GM20000 (cell line): ENCODE measurements at places on chromosomes 3 and 15.
A peak's percentile ranks its signal among the peaks of the same experiment; 100 is the strongest.

DNA sequence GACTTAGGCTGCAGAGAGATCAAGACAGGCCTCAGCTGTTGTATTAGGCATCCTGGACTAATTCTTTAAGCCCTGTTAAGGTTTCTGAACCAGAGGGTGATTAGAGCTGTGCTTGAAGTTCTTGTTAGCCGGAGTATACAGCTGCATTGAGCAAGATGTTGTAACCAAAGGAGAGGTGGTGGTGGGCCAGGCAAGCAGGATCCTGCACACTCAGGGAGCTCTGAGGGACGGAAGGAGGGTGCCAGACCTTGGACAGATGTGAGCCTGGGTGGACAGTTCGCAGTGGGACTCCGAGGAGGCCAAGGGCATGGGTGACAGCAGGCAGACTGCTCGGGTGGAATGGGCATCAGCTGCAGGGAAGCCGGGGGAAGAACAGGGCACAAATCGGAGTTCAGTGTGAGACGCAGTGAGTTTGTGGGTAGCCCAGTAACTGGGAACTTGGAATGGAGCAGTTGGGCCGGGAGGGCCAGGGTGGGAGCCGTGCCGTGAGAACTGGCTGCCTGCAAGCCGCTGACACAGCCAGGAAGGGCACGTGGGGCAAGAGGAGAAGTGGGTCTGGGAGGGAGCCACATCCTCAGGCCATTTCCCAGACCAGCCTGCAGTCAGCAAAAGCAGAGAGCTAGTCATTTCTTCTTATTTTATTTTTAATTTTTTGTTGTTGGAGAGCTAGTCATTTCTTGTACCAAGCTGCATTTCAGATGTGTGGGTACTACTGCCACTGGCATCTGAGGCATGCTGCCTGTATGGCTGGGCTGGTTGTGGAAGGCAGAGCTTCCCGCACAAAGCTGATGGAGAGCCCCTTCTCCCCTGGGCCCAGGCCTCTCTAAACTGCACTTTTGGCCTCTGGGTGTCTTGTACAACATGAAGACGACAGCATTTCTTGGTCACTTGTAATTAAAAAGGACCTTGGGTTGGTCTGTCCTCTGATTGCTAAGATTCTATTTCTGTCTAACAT lies 61.0 kb downstream of the PGPEP1L start:
- DNase-seq = no peak

DNA sequence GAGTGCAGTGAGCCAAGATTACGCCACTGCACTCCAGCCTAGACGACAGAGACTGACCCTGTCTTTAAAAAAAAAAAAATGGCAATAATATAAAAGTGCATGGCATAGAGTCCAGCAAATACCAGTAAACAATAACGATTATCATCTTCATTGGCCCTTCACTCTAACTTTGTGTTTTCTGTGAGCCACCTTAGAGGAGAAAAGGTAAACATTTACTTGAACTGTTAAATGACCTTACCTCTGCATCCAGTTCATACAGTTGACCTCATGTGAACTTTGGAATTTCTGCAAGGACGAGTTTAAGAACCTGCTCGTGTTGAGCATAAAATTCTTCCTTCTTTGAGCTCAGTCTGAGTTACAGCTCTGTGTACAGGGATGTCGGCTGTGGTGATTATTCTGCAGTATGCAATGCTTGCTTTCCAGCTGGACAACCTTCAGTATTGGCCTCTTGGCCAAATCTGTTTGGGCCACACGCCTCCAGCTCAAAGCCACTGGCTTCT lies 56.6 kb downstream of the RLBP1 start:
- DNase-seq = no peak

DNA sequence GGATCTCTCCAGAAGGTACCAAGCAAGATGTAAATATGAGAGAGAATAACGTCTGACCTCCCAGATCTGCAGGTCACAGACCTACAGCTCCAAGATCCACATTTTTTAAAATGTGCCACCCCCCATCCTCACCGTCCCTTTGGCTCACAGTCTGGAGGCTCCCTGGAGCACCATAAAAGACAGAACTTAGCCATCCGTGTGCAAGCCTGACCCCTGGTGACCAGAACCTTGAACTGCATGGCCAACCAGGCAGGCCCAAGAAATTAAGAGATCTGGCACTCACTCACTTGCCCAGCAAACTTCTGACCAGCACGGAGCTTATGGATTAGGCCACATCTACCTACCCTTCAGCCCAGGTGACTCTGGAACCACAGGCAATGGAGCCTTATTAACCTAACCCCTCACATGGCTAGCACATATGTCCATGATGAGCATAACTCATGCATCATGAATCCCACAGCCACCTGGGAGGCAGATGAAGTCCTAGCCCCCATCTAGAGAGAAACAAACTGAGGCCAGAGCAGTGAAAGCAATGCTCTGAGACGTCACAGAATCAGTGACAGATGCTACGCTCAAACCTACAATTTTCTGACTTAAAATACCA lies 275.3 kb downstream of the UACA start:
- DNase-seq = peak; percentile 70

DNA sequence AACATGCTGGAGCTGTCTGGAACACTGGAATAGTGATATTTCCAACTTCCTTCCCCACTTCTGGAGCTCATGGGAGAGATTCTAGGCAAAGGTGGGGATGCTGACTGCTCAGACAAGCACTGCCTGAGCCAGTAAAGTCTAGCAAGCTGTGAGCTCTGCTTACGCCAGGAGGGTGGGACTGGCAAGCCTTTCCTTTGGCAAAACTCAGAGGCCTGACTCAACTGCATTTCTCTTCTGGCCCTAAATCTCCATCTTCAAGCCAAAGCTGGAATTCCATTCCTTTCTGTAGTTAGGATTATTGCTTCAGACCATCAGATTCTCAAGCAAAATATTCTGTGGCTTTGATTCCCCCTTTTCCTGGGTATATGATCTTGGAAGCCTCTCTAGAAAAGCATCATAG lies 20.3 kb upstream of the EPB42 start:
- DNase-seq = no peak
